ENCODE measurements at places on chromosomes 2 and 18.

GRCh38 chr2:72153026-72153791 lies 5.5 kb upstream of the CYP26B1 start:
- no peak for DNase-seq

GRCh38 chr2:67486041-67486796 lies 89.1 kb downstream of the ETAA1 start:
- no peak for DNase-seq

GRCh38 chr2:74464406-74464805 lies 776 bp downstream of the MOGS start:
- DNase-seq = no peak

- DNase-seq = peak; percentile 67
Measured at GRCh38 chr2:69642709-69643601, 584 bp downstream of the AAK1 start.

GRCh38 chr2:85501248-85501647 lies 37.7 kb upstream of the MAT2A start:
- no peak for DNase-seq

DNA sequence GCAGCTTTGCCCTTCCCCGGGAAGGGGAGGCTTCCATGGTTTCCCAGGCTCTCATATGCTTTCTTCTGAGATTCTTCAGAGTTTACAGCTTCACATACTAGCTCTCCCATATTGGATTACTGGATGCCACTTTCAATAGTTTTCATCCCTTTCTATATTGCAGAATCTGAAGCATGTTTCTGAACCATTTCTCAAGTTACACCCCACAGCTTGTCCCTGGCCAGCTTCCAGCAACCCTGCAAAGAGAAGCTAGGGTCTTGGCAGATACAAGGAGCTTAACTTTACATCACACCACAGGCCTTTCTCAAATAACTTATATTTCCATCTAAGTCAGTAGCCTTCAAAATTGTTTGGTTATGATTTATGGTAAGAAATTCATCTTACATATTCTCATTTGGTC lies 39.6 kb downstream of the LHCGR start:
- no peak for DNase-seq

GRCh38 chr2:44599130-44599529 lies 237.4 kb downstream of the CAMKMT start:
- DNase-seq = no peak

GRCh38 chr18:25230658-25231326 lies 121.2 kb downstream of the ZNF521 start:
- DNase-seq = no peak

DNA sequence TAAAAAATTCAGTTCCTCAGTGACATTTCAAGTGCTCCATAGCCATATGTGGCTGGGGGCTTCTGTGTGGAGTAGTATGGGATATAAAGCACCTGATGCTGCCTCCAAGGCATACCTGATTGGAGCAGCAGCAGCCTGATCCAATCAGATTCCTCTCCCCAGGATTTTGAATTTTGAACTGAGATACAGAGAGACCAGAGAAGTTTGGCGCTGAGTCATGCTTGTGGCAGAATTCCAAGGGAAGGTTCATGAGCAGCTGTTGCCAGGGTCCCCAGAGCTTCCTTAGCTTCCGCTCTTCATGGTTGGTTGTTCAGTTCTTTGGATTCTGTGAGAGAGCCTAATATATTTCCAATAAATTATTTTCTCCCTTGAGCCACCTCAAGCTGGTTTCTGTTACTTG lies 29.0 kb upstream of the CFAP36 start:
- DNase-seq = no peak

GRCh38 chr2:190950566-190950991 lies 63.4 kb downstream of the STAT1 start:
- no peak for DNase-seq

- no peak for DNase-seq
Measured at GRCh38 chr2:19796035-19796695, 105.6 kb downstream of the TTC32 start.

- DNase-seq = no peak
Measured at GRCh38 chr18:79495591-79496071, 99.9 kb downstream of the NFATC1 start.

- DNase-seq = no peak
Measured at GRCh38 chr2:84029903-84030575, 429.0 kb downstream of the SUCLG1 start.

DNA sequence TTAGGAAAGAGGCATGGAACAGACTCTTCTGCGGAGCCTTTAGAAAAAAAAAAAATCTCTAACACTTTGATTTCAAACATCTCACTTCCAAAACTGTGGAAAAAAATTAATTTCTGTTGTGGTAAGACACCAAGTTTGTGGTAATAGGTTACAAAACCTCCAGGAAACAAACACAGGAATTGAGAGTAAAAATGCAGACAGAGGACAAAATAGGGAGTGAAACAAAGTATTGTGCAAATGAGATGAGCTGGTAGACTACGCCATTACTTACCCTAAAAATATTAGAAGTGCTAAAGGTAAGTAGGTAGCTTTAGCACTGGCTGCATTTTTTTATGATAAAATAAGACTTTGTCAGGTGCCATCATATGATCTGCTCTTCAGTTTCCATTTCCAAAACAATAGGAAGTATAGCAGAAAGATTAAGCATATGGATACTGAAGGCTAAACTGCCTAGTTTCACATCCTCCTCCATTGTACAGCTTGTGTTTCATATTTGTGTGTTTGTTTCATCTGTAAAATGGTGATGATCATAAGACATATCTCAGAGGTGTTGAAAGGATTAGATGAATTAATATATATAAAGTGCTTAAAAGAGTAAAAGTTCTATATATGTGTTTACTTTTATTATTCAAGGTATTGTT lies 309.2 kb downstream of the NR4A2 start:
- DNase-seq = no peak

- DNase-seq = no peak
Measured at GRCh38 chr2:84556190-84556589, 39.9 kb downstream of the DNAH6 start.

- no peak for DNase-seq
Measured at GRCh38 chr2:85248773-85249509, 78.8 kb downstream of the TGOLN2 start.
